GM13976 (cell line): ENCODE measurements at places on chromosomes 12 and 14.
A peak's percentile ranks its signal among the peaks of the same experiment; 100 is the strongest.

GRCh38 chr12:70741256-70741655, 104.0 kb upstream of the PTPRB start:
- no peak for DNase-seq

- DNase-seq: no peak
Measured at GRCh38 chr12:19434538-19434937, 4.8 kb upstream of the AEBP2 start.

- DNase-seq: no peak
Measured at GRCh38 chr12:66920205-66920604, 241.3 kb upstream of the GRIP1 start.

DNA sequence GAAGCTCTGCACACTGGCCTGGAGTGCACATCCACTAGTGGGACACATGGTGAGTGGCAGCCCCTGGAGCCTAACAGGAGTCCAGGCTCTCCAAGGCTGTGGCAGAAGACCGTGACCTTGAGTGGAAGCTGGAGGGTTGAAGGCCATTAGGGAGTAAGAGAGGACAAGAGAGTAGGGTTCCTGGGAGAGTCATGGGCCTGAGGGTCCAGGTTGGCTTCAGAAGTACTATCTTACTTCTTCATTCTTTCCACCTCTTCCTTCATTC, 406 bp downstream of the IL23A start:
- no peak for DNase-seq

DNA sequence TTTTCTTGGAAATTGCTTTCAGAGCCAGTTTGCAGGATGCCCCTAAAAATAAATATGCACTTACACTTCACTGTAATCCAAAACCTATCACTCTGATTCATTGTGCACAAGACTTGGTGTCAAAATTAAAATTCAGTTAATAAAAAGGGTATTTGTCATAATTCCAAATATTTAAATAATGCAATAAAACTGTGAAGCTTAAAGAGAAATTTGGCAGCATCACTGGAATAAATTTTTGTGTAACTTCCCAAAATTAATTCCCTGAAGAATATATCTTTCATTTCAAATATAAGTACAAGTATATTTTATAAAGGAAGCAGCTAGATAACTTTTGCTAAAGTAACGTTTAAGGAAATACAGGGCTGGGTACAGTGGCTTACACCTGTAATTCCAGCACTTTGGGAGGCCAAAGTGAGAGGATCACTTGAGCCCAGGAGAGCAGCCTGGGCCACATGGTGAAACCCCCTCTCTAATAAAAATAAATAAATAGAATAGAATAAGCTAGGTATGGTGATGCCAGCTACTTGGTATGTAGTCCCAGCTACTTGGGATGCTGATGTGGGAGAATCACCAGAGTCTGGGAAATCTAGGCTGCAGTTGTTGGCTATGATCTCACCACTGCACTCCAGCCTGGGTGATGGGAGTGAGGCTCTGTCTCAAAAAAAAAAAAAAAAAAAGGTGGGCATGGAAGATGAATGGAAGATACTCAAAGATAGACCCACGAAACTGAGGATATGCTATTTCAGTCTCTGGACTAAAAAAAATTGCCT, 233.8 kb downstream of the FBXL14 start:
- DNase-seq: no peak

DNA sequence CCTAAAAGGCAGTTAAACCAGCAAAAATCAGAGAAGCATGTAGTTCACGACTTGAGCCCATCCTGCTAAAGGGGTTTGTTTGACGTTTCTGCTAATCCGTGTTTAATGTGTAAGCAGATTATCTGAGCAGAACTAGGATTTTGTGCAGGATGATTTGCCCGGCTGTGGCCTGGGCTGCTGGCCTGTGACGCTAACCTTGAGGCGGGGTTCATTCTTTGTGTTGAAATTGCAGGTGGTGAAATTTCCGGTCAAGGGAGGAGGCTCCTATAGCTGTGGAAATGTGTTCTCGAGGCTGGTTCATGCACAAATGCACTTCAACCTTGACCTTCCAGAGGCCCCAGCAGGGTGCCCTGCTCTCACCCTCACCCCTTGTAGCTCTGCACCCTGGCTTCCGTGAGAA, 63.7 kb downstream of the SLC24A4 start:
- DNase-seq: no peak

- DNase-seq: no peak
Measured at GRCh38 chr12:26732005-26732908, 100.7 kb downstream of the ITPR2 start.

DNA sequence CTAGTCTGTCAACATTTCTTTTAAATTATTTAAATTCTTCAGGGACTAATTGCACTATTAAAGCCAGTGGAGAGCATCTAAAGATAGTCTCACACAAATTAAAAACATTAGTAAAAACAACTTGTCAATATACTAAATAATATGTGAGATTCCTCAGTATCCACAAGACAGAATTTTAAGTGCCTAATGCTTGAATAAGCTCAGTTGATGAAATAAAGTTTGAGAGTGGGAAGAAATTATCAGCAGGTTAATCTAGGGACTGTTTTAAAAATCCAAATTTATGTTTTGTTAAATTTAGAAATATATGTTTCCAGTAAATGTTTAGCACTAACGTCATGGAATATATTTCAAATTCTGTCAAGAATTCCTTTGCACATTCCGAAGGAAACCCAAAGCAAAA, 105.2 kb downstream of the SLC41A2 start:
- no peak for DNase-seq

- DNase-seq: no peak
Measured at GRCh38 chr14:35341751-35342488, 49.7 kb downstream of the PSMA6 start.

GRCh38 chr12:85849344-85849743, 13.1 kb upstream of the RASSF9 start:
- no peak for DNase-seq

DNA sequence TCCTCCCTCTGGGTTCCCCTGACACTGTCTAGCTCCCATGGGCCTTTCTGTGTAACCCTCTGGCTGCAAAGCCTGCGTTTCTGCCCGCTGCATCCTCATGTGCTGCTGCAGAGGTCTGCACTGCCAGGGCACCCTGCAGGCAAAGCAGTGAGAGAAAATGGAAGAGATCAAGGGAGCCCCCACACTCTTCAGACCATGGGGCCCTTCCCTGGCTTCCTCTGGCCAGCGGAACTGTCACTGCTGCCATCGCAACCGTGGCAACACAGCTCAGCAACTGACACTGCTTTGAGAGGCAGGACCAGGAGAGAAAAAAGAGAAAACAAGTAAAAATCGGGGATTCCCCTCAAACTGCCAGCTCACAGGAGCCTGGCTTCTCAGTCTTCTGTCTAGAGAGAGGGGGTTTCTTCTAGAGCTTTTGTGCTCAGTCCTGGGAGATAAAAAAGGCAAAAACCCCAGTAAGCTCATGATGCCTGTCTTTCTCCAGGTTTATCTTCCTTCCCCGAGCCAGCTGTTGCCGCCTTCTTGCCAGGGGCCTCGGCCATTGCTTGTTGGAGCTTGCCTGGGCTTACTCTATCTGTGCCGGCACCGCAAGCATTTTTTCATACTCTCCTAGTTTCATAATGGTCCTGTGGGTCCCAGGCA, 38.9 kb downstream of the C14orf132 start:
- peak; percentile 57 for DNase-seq

GRCh38 chr12:62192903-62193250, 67.3 kb upstream of the USP15 start:
- no peak for DNase-seq

DNA sequence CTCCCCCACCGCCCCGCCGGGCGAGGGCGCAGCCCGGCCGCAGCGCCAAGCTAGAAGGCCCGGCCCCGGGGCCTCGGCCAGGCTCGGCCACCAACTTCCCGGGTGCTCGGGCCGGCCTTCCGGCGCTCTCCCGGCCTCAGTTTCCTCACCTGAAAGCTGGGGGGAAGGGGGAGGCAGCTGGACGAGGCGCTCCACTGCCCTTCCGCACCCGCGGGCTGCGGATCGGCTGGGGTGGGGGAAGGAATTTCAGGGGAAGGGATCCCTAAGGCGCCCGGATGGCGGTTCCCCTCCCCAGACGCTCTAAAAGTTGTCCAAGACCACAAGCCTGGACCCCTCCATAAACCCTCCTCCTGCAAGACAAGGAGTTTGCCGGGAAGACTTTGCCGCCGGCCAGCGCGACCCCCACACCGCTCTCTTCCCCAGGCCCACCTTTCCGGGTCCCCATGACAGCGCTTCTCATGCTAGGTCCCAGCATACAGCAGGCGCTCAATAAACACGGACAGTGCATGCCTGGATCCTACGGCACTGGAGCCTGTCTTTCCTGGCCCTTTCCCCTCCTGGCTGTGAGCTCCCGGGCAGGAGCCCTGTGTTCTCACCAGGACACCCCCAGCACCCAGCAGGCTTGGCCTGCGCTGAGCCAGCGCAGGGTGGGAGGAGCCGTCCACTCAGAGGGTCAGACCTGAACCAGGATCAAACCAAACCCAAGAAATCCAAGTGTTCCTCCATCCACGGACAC, 18.1 kb downstream of the BEGAIN start:
- DNase-seq: no peak

DNA sequence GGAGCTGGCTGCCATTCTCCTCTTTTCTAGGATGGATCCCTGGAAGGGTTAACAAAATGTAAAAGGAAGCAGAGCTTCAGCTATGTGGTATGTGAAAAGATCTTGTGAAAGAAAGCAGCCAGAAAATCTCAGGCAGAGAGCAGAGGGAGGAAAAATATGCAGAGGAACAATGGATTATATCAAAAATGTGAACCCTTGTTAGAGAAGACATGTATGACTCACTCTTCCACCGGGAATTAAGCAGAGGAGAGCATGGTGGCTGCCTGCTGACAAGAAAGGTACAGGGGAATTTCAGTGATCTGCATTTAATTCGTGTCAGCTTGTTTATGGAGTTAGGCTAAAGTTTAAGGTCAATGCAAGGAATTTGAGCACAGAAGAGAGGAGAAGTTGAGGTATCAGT, 46.3 kb downstream of the KCNA1 start:
- DNase-seq: no peak

GRCh38 chr14:95300002-95300696, 19.6 kb downstream of the CLMN start:
- DNase-seq: no peak

GRCh38 chr14:68401317-68401716, 391.6 kb downstream of the ZFP36L1 start:
- no peak for DNase-seq

DNA sequence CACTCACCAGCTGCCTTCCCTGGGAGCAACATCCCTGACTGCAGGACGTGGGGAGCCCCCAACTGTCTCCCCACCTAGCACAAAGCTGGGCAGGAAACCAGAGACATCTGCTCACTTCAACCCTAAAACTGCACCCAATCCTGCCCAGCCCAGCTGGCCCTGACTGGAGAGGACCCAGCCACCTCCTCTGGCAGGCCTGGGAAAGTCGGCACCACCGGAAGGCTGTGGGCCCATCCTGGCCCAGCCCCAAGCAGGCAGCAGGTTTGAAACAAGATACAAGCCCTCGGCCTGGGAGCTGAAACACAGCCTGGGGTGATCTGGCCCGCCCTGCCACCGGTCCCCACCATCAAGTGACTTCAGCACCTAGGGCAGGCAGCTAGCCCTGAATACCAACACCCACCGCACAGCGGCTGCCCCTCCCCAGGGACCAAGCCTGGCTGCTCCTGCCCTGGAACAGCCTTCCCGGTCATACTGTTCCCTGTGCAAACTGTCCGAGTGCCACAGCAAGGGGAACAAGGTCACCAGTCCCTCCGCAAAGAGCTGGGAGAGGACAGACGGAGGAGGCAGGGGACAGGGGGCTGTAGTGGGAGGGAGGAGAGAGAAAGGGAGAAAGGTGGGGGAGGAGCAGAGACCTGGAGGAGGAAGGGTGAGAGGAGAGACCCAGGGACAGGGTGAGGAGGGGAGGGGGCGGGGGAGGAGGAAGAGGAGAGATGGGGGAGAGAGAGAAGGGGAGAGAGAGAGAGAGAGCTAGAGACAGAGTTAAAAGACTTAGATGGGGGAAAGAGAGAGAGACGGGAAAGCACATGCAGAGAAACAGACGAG, 115.7 kb downstream of the RFLNA start:
- no peak for DNase-seq

DNA sequence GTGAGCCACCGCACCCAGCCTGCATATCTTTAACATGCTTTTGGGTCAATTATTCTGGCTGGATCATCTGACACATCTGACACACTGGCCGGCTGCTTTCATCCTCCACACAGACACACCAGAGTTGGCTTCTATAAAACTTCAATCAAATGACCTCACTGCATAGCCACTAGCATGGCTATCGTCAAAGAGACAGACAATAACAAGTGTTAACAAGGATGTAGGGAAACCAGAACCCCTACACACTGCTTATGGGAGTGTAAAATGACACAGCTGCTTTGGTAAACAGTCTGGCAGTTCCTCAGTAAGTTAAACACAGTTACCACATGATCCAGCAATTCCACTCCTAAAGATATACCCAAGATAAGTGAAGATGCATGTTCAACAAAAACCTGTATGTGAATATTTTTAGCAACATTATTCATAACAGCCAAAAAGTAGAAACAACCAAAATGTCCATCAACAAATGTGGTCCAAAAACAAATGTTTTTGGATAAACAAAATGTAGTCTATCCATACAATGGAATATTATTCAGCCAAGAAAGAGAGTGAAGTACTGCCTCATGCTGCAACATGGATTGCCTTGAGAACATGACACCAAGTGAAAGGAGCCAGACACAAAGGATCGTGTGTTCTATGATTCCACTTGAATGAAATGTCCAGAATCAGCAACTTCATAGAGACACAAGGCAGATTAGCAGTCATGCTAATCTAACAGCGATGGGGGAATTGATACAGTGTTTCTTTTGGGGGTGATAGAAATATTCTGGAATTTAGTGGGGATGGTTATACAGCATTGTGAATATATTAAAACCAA, 10.1 kb downstream of the KDM2B start:
- no peak for DNase-seq
